Esophagus squamous epithelium (tissue), 5 donors: ENCODE measurements at places on chromosomes 6 and 20.

- DNase-seq: no peak
Measured at GRCh38 chr20:10447028-10447427, 11.9 kb downstream of the SLX4IP start.

DNA sequence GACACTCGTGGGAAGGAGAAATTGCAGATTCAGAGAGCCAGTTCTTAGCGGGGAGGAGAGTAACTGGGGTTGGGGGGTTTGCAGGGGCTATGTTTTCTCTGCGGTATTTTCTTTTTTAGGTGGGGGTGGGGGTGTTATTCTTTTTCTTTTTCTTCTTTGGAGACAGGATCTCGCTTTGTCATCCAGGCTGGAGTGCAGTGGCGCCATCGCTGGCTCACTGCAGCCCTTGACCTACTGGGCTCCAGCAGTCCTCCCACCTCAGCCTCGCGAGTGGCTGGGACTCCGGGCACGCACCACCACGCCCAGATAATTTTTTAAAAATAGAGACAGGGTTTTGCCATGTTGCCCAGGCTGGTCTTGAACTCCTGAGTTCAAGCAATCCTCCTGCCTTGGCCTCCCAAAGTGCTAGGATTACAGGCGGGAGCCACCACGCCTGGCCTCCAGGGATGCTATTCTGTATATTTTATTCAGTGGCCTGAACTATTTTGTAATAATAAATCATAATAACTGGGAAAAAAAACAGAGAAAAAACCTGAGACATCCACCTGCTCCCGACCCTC is 57.3 kb downstream of the UBE2V1 start:
- DNase-seq: no peak

- DNase-seq: no peak
Measured at GRCh38 chr6:132484680-132485018, 28.3 kb downstream of the STX7 start.

- no peak for DNase-seq
Measured at GRCh38 chr6:138222901-138223546, 4.7 kb upstream of the PBOV1 start.

DNA sequence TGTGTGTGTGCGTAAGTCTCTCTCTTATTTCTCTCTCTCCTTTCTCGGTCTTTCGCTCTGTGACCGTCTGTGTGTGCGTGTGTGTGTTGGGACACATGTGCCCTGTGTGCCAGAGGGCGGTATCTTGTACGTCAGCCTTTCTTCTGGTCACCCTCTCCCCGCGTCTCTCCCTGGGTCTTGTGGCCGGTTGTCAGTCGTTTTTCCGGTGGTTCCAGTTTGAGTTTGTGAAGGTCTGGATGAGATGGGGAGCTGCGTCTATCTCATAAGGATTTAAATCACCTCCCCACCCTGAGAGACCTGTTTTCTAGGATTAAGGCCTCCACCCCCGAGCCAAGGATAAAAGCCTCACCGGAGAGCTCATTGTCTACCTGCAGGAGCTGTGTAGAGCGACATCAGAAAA is 295.5 kb upstream of the ZNF337 start:
- DNase-seq: no peak

- no peak for DNase-seq
Measured at GRCh38 chr6:117464700-117465099, 17.8 kb upstream of the DCBLD1 start.

DNA sequence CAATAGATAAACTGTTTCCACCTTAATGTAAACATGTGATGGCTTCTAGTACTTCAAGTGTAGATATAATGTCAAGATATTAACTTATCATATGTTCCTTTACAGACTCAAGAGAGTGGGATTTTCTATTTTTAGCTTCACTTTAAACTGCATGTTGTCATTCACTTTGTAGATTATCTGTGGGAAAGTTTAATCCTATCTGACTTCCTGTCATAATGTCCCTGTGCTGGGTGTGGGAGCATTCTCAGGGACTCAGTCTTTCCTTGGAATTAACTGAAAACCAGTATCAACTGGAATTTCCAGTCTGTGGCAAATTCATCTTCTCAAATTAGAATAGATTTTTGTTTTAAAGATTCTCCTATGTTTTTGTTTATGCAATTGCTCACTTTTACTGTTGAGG is 226.1 kb upstream of the FERMT1 start:
- no peak for DNase-seq

- DNase-seq: no peak
Measured at GRCh38 chr6:11592294-11592906, 54.9 kb downstream of the TMEM170B start.

DNA sequence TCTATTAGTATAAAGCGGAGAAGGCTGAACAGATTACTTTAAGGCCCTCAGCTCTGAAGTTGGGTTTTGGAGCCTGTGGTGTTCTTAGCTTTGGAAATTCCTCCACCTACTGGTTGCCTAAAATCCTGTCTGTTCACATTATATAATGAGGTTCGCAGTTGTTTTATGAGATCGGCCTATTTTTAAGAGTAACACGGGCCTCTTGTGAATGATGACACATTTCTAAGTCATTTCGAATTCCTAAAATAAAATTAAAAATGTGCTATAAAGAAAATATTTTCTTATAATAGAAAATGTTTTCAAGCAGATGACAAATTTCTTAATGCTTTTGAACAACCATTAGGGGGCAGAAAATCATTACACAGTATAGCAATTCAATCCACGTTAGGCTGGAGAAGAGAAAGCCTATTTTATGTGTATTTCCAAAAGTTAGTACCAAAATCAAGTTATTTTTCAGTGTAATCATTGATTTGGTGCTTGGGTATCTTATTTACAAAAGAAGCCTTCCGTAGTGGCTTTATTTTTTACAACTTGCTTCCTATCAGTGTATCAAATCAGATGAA is 15.8 kb upstream of the FAM8A1 start:
- no peak for DNase-seq

DNA sequence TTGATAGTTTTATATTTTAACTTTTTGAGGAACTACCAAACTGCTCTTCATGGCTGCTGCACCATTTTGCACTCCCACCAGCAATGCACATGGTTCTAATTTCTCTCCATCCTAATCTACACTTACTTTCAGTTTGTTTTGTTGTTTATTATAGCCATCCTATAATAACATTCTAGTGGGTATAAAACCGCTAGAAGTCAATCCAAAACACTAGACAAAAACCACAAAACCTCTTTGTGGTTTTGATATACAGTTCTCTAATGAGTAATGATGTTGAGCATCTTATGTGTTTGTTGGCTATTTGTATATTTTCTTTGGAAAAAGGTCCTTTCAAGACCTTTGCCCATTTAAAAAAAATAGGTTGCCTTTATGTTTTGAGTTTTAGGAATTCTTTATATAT is 5.6 kb downstream of the RPP21 start:
- DNase-seq: no peak

- DNase-seq: no peak
Measured at GRCh38 chr6:157092736-157093135, 230.6 kb downstream of the TMEM242 start.

- DNase-seq: no peak
Measured at GRCh38 chr6:47047479-47048407, 5.6 kb upstream of the ADGRF1 start.

DNA sequence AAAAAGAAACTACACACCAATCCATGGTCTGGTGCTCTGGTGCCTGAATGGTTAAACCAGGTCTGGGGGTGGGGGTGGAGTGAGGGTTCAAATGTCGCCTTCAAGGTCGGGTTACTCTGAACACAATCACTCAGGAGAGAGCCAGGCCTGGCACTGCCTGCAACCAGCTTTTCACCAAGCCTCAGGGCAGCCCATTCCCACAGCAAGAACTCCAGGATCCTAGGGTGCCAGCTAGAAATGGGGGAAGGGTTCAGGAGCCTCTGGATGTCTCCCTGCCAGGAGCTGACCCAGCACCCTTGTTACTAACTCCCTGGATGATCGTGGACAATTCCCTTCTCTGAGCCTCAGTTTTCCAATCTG is 6.7 kb downstream of the SDC4 start:
- no peak for DNase-seq

DNA sequence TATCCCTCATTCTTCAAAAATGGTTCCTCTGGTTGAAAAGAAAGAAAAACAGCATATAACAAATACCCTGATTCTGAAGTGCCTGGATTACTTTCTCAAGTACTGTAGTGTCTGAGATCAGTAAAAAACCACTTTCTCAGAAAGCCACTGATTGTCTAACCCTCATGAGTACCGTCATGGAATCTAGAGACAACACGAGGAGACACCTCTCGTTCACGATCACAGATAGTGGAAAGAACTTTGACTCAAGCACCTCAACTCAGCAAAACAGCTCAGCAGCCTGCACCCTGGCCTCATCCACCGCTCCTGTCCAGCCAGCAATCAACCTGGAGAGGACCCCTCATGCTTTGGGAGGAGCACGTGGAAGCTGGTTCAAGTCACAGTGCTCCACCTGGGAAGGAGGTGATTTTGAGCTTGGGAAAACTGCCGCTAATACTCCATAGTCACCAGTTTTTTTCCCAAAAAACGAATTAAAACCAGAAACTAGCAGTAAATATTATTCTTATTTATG is 1.0 kb downstream of the SCML4 start:
- no peak for DNase-seq
